Stimulated activated CD4-positive, alpha-beta T cell treated with anti-CD3 and anti-CD28 coated beads, Interleukin-4, amount 100 ng/mL, for 1 hour (primary cell): ENCODE measurements at places on chromosomes 6 and 20.
A peak's percentile ranks its signal among the peaks of the same experiment; 100 is the strongest.

DNA sequence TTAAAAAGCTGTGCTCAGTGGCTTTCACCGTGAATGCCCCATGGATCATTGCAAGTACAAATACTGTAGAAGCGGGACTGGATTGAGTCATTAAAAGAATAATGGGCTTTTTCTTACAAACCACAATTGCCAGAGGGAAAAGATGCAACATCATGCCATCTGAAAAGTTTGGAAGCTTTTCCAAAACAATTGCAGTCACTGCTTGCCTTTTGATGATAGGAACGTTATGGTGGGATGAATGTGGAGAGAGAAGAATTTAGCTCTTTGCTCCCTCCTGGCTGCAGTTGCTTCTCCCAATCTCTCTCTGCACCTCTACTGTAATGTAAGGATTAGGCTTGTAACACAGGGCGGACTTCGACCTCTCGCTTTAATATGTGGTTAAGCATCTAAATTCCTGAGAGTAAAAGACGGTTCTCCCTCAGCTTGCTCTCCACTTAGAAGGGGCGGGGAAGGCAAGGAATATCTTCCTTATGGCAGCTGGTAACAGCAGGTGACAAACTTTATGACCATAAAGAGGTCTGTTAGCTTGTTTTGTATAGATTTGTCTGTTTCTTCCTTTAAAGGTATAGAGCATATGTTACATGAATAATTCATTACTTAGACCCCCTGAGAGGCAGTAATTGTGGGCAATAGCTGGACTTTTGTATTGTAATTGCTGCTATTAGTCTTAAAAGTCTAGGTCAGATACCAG is 376.1 kb downstream of the UTRN start:
- no peak for DNase-seq

DNA sequence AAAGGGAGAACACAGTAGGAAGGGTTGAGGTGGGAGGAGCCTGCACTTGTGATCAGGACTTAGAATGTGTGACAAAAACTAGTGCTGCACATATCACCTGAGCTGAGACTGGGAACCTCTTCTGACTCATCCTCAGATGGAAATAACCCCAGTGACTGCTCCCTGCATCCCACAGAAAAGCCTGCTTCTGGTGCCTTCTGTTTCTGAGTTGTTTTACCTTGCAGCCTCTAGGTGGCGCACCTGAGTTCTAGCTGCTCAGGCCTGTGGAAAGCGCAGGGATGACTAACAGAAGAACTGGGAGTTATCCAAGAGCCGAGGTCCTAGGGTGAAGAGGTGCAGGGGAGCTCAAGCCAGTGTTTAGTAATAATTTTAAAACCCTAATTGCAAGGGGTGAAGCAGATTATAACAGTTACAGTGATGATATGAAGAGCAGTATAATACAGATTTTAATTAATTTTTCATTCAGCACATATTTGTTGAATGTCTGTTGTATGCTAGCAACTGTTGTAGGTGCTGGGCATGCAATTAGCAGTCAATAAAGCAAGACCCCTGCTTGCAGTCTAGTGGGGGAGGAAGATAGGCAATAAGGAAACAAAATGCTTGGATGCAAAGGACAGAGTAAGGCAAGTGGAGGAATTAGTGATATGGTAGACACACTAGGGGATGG is 302.5 kb downstream of the DHX35 start:
- peak; percentile 36 for DNase-seq

DNA sequence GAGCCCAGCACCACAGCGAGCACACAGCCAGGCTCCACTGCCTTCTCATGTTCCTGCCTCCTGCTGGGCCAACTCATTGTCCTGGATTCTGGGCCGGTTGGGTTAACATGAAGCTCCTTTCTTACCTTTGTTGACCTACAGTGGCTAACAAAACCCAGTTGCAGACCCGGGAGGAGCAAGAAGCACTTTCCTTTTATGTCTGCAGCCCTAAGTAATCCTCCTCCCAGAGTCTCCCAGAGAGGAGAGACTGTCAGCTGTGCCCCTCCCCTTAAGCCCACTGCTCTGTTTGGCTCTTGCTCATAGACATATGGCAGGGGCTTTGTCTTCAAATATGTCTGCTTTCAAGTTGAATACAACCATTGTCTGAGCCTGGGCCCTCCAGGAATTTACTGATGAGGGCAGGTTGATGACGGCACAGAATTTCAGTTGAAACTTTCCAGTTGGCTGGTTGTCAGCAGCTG is 55.2 kb downstream of the PSMB1 start:
- no peak for DNase-seq

DNA sequence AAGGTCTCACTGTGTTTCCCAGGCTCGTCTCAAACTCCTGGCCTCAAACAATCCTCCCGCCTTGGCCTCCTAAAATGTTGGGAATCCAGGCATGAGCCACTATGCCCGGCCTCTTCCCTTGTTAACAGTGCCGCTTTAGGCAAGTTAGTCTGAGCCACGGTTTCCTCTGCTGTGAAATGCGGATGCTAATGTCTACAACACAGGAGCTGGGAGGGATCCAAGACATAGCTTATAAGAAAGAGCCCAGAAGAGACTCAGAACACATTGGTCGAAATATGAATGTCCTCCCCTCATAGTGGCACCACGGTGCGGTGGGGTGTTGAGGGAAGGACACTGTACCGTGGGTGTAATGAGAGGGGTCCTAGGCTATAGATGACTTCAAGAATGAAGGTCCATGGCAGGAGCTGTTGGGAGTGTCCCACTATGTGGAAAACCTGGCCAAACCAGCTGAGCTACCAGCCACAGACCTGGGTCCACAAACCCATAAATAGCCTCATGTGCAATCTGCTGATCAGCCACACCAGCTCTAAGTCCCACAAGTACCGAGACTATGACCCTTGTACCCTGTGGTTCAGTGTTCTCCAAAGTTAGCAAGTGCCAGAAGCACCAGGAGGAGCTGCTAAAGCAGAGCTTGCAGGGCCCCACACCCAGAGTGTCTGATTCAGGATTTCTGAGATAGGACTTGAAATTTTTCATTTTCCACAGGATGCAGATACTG is 57.8 kb upstream of the ZFAND3 start:
- DNase-seq, result no peak

DNA sequence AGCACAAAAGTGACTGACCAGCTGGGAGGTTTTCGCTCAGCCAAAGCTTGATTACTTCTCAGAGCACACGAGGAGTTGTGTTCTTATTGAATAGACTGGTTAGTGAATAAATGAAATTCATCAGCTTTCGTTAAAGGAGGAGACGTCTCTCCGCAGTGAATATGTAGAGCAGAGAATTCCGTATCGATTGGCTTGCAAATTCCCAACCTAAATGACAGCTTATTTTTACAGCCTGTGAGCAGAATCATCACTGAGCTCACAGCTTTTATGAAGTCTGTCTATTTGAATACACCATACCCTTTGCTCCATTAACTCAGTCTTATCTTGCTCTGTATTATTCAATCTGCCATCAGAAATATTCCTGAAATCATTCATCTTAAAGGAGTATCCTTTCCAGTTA is 192.7 kb downstream of the SASH1 start:
- no peak for DNase-seq
